ENCODE measurements at places on chromosomes 1 and 21. TPM values are rescaled to one million over a fixed set of nuclear protein-coding genes. Genes with fewer than 3 reads are reported as not detected.

DNA sequence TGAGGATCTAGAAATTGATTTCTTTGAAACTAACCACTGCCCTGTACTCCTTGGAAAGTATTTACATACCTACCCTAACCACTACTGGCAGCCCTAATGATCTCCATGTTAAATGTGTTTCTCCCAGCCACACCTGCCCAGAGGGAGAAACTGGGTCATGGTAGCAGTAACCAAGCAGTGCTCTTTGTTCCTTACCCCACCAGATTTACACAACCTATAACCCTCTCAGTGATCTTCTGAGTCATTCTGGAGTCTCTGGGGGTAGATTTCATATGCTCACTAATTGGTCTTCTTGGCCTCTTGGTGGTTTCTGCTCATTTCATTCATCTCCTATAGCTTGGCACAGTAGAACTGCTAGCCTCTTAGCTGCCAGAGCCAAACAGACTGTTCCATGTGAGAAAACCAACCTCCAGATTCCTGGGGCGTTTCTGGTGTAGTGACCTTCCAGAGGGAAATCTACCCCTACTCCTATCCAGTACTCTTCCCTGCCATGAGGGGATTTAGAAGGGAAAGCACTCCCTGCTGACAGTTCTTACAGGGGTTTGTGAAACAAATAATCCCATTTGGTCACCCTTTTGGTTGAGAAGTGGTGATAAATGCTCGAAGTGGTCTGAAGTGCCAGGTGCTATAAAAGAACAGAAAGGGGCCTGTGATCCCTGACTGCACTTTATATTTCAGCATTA, 36.2 kb upstream of the LRIG2 start:
- H3K4me3 ChIP-seq, result no peak overlapping the region
- no peaks in the 10 kb centered on the region for H3K36me3 ChIP-seq
- peaks cover 3% of the 10 kb centered on the region for H3K4me1 ChIP-seq
- no peaks in the 10 kb centered on the region for H3K27me3 ChIP-seq
- DNase-seq, result no peak
- no peak overlapping the region for H3K27ac ChIP-seq

RER1 gene
- total RNA-seq, result 175 TPM

ESRRG gene
- total RNA-seq, result not detected

GRCh38 chr1:184974056-184974836, at the start of gene NIBAN1:
Gene NIBAN1 (minus strand): TSS chr1:184974508. CDS start chr1:184974356, 152 bp downstream.
- no peaks in the 10 kb centered on the region for H3K36me3 ChIP-seq
- peak within 1 kb of the TSS; percentile 99 for H3K27ac ChIP-seq
- H3K4me3 ChIP-seq, result peak within 1 kb of the TSS; percentile 93
- H3K4me1 ChIP-seq, result peaks cover 54% of the 10 kb centered on the region

GRCh38 chr1:94279038-94279437, 41.7 kb upstream of the ARHGAP29 start:
- H3K4me1 ChIP-seq, result peaks cover 35% of the 10 kb centered on the region
- no peak overlapping the region for H3K27ac ChIP-seq
- DNase-seq, result no peak
- no peaks in the 10 kb centered on the region for H3K27me3 ChIP-seq
- no peaks in the 10 kb centered on the region for H3K36me3 ChIP-seq

- DNase-seq, result no peak
- peaks cover 1% of the 10 kb centered on the region for H3K36me3 ChIP-seq
- no peak overlapping the region for H3K4me3 ChIP-seq
- no peaks in the 10 kb centered on the region for H3K4me1 ChIP-seq
Observed at GRCh38 chr1:71222668-71223067, 141.8 kb upstream of the ZRANB2 start.

DNA sequence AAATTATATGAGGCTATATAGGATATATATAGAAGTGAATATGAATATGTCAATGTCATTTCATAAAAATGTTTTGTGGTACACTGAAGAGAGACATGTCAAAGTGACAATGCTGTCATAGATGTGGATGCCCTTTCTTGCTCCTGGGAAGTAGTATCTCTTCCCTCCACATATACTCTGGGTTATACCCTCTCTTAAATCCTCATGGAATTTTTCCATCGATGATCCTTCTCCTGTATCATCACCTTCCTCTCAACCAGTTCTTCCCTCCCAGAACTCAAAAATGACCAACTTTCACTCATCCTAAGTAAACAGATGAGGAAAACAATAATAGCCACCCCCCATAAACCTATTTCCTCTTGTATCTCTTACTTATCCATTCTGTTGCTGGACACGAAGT, 351.5 kb downstream of the USP25 start:
- no peaks in the 10 kb centered on the region for H3K36me3 ChIP-seq
- no peak overlapping the region for H3K27ac ChIP-seq
- DNase-seq, result no peak
- no peaks in the 10 kb centered on the region for H3K27me3 ChIP-seq
- H3K4me3 ChIP-seq, result no peak overlapping the region

AKR1A1 gene
- total RNA-seq, result 206 TPM

- peaks cover 1% of the 10 kb centered on the region for H3K36me3 ChIP-seq
- no peaks in the 10 kb centered on the region for H3K27me3 ChIP-seq
- H3K27ac ChIP-seq, result no peak overlapping the region
- H3K4me3 ChIP-seq, result no peak overlapping the region
- DNase-seq, result no peak
Observed at GRCh38 chr1:244304656-244305055, 147.1 kb downstream of the ADSS2 start.

DNA sequence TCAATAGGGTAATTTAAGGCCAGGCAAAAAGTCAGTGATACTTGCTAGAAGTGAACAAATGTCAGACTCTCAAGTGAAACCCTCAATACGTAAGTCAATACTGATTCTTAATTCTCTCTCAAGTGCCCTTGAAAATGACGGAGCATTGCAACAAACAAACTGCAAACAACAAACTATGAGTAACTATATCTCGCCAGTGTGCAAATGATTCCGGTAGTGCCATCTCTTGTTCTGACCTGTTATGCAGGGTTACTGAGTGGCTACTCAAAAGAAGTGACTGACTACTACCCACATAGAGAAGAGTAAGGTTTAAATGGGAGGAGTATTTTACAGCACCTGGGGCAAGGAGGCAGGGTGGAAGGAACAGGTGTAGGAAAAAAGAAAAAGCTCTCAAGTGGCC, 1.6 kb downstream of the SLC19A2 start:
- no peak for DNase-seq
- no peaks in the 10 kb centered on the region for H3K36me3 ChIP-seq
- H3K27ac ChIP-seq, result peak overlapping the region; percentile 37
- H3K4me1 ChIP-seq, result peaks cover 37% of the 10 kb centered on the region

GRCh38 chr1:172162236-172162635, 258.2 kb upstream of the C1orf105 start:
- DNase-seq, result no peak
- no peak overlapping the region for H3K4me3 ChIP-seq
- H3K36me3 ChIP-seq, result no peaks in the 10 kb centered on the region
- H3K4me1 ChIP-seq, result peaks cover 14% of the 10 kb centered on the region
- no peaks in the 10 kb centered on the region for H3K27me3 ChIP-seq

RNU1-1 gene
- total RNA-seq, result 1,438 TPM

GRCh38 chr1:25182629-25183028, 49.7 kb downstream of the SYF2 start:
- DNase-seq, result no peak
- peaks cover 8% of the 10 kb centered on the region for H3K4me1 ChIP-seq
- H3K4me3 ChIP-seq, result no peak overlapping the region
- no peaks in the 10 kb centered on the region for H3K36me3 ChIP-seq
- no peaks in the 10 kb centered on the region for H3K27me3 ChIP-seq

GRCh38 chr1:187715483-187715882, 886.7 kb downstream of the PLA2G4A start:
- no peak for DNase-seq
- H3K27ac ChIP-seq, result no peak overlapping the region
- H3K4me1 ChIP-seq, result no peaks in the 10 kb centered on the region
- no peaks in the 10 kb centered on the region for H3K36me3 ChIP-seq
- H3K4me3 ChIP-seq, result no peak overlapping the region

- H3K27ac ChIP-seq, result no peak overlapping the region
- no peak overlapping the region for H3K4me3 ChIP-seq
- no peaks in the 10 kb centered on the region for H3K27me3 ChIP-seq
Observed at GRCh38 chr1:19648689-19649088, 4.6 kb downstream of the NBL1 start.

CD5L gene
- total RNA-seq, result not detected

CHI3L2 gene
- total RNA-seq, result not detected

GRCh38 chr1:15610167-15610566, 7.1 kb upstream of the DDI2 start:
- H3K4me3 ChIP-seq, result no peak overlapping the region
- no peak for DNase-seq
- no peaks in the 10 kb centered on the region for H3K36me3 ChIP-seq
- H3K27ac ChIP-seq, result no peak overlapping the region

TSACC gene
- total RNA-seq, result not detected

DNA sequence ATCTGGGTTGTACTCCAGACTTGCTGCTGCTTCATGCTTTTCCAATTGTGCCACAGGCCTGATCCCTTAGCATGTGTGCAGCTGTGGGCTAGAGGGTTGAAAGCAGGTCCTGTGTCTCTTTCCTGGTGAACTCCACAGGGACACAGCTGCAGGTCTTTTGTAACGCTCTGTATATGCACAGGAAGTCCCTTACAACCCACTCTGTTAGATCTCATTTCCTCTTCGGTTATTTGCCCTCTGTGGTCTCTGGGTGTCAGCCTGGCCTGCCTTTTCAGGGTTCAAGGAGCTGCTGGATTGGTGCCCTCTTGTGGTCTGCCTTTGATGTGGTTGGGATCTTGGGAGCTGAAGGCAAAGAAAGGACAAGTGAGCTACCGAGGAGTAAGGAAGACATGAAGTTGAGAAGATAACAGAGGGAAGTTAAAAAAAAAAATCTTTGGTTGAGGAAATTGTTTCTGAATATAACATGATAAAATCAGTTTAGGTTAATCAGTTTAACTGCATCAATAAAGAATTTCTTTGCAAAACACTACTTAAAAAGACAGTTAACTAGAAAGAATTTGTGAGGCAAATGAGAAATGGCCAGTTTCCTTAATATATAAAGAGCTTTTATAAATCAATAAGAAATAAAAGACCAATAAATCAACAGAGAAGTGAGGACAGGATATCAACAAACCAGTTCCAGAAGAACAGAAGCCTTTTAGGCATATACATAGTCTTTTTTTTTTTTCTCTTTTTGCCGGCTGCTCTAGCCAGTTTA, 44.1 kb downstream of the UCK2 start:
- peaks cover 23% of the 10 kb centered on the region for H3K4me1 ChIP-seq
- no peak overlapping the region for H3K27ac ChIP-seq
- no peaks in the 10 kb centered on the region for H3K36me3 ChIP-seq
- DNase-seq, result no peak

DNA sequence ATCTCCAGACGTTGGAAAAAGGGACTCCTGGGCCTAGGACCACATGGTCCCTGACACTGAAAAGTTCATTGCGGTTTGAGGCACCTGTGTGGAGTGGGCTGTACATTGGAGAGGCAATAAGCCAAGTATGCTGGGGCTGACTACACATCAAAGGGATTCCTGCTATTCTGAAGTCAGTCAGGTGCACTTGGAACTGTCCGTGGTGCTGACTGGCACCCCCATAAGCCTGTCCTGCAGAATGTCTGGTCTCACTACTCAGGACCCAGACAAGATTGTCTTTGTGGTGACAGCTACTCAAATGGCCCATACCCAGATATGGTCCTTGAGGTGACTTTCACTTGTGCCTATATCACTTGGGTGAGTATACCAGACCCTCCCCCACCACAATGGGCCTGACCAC, 150.6 kb downstream of the RWDD3 start:
- no peak overlapping the region for H3K4me3 ChIP-seq
- H3K27me3 ChIP-seq, result peaks cover 7% of the 10 kb centered on the region
- DNase-seq, result no peak
- H3K27ac ChIP-seq, result no peak overlapping the region
- H3K36me3 ChIP-seq, result no peaks in the 10 kb centered on the region

DNA sequence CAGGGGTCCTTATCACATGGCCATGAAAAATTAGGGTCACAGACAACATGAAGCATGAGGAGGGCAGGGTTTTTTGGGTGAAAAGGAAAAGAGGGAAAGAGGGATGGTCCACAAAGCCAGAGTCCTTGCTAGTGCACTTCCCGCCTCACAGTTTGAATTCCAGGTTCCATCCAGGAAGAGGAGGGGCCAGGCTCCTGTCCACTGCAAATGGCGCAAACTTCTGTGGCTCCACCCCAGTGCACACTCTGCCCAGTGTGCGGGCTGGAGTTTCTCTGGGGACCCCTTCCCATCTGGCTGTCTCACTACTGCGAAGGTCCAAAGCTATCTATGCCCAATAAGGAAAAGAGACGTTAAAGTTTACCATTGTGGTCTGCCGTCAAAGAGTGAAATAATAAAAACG, 17.8 kb downstream of the AIM2 start:
- peaks cover 8% of the 10 kb centered on the region for H3K4me1 ChIP-seq
- H3K36me3 ChIP-seq, result peaks cover 3% of the 10 kb centered on the region
- H3K27ac ChIP-seq, result no peak overlapping the region
- H3K27me3 ChIP-seq, result peaks cover 11% of the 10 kb centered on the region
- H3K4me3 ChIP-seq, result no peak overlapping the region

DNA sequence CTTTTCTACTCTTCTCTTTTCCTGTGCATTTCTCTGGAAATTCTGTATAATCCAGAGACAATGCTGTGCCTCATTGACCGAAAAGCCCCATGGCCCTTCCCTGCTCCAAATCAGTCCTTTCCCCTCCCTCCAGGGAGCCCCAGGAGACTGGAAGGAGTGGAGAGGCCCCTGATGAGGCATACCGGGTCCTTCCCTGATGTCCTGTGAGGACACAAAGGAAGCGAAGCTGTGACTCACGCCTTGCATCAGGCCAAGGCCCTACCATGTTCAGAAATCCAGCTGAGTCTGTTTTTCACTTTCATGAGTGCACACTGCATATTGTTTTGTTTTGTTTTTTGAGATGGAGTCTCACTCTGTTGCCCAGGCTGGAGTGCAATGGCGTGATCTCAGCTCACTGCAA, 38.7 kb upstream of the BECN2 start:
- H3K4me3 ChIP-seq, result no peak overlapping the region
- peaks cover 6% of the 10 kb centered on the region for H3K4me1 ChIP-seq
- peak overlapping the region; percentile 80 for H3K27ac ChIP-seq
- no peaks in the 10 kb centered on the region for H3K27me3 ChIP-seq
- H3K36me3 ChIP-seq, result no peaks in the 10 kb centered on the region

GRCh38 chr1:117708323-117709248, 102.7 kb downstream of the TENT5C start:
- no peak overlapping the region for H3K4me3 ChIP-seq
- no peaks in the 10 kb centered on the region for H3K4me1 ChIP-seq
- DNase-seq, result no peak
- no peak overlapping the region for H3K27ac ChIP-seq
- no peaks in the 10 kb centered on the region for H3K36me3 ChIP-seq

ATP6V1G3 gene
- total RNA-seq, result not detected

All from chondrocyte (in vitro differentiated cells).